IPS DF 19.7 (cell line): ENCODE measurements at places on chromosomes 11 and 22.
A peak's percentile ranks its signal among the peaks of the same experiment; 100 is the strongest.

GRCh38 chr11:12411806-12412727 is 34.7 kb downstream of the PARVA start:
- DNase-seq: peak; percentile 56

- DNase-seq: no peak
Observed at GRCh38 chr22:19707347-19708290, 6.7 kb upstream of the SEPTIN5 start.

DNA sequence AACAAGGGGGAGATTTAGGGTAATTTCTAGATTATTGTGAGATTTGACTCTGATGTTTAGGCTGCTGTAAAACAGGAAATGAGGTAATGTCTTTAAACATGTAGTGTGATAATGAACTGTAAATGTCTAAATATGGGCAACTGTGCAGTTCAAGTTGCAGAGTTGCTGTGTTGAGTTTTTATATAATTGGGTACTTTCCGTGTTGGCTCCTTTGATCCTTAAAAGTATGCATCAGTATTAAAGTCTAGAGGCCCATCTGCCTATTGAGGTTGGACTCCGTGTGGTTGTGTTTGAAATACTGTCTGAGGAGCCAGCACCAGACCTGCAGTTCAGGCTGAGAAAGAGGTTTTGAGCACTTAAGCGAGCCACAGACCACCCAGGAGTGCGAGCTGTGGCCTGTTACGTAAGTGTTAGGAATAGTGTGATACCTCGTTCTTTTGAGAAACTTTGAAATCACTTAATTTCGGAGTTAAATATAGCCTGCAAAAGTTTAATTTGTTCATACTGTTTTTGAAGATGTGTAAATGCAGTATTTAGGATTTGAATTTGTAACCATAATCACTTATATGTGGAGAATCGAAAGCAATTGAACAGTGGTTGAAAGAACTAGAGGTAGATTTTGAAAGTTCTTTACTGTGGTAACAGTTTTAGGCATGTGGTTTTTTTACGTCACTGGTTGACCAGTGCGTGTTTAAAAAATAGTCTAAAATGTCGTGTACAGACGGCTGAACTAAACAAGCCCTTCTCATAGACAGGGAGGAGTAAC is 9.0 kb downstream of the FAM118A start:
- no peak for DNase-seq

DNA sequence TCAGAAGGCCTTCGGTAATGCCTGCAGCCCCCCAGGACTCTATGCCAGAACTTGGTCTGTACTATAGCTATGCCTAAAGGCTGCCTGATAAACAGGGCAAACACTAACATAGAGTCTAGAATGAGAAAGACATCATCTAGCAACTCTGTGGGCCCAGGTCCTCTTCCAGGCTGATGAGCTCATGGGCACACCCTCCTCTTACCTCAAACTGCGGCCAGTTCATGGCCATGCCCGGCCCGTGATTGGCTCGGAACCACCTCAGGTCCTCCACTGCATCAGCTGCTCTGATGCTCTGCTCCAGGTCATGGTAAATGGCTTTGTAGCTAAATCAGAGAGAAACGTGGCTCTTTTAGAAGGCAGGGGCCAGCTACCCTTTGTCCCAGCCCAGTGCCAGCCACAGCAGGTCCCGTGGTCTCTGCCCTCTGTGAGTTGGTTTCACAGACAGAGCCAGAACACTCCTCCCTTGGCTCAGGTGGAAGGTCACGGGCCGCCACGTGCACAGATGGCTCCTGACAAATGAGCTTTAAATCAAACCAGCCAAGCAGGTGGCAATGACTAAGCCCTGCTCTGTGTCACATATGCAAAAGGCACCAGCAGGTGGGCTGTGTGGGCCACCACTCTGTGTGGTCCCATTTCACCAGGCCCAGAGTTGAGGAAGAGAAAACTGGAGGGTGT is 25.0 kb upstream of the ARFGAP3 start:
- DNase-seq: no peak

- DNase-seq: no peak
Observed at GRCh38 chr11:19216021-19216420, 14.2 kb upstream of the CSRP3 start.

- peak; percentile 60 for DNase-seq
Observed at GRCh38 chr11:42595876-42596275, 715.9 kb upstream of the API5 start.

DNA sequence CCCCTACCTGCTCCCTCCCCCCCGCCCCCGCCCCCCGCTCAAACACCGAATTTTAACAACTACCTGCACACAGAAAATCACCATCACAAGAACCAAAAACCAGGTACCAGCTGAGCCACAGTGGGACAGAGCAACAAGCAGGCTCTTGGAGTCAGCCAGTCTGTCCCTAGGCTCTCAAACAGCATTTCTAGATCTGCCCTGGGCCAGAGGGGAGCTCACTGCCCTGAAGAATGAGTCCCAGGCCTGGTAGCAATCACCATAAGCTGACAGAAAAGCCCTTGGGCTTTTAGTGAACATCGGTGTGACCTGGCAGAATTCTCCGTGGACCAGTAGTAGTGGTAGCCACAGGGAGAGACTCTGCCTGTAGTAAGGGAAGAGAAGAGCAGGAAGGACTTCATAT is 58.3 kb downstream of the C11orf87 start:
- DNase-seq: peak; percentile 1

DNA sequence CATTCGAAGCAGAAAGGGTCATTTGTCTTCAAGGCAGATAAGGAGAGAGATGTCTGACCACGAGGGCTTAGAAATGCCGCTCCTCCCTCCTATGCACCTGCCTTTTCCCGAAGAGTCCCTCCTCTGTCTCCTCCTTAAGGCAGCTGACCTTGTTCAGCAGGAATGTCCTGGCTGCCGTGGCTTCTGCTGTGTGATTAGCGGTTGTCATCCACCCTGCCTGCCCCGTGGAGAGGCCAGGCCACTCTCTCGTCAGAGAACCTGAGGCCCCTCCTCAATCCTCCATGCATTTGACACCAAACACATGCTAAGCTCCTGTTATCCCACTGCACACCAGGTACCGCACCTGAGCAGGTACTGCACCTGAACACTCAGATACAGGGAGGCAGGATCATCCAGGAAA is 834.6 kb downstream of the TBC1D22A start:
- DNase-seq: no peak

- DNase-seq: no peak
Observed at GRCh38 chr11:80748207-80748925, 1307.5 kb upstream of the TENM4 start.

DNA sequence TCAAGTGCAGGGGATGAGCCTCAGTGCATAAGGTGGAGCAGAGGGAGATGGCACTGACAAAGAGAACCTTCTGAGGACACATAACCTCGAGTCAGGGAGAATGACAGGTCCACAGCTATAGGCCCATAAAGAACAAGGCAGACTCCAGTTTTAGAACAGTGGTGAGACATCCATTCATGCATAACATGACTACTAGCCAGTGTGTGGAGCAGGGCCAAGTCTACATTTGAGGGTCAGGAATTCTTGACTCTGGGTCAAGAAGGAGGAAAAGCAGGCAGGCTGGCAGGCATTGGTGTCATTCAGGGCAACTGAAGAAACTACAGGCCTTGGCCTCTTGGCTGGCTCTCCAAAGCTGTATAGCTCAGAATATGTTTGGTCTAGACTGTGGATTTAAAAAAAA is 54.9 kb downstream of the MTNR1B start:
- DNase-seq: no peak

DNA sequence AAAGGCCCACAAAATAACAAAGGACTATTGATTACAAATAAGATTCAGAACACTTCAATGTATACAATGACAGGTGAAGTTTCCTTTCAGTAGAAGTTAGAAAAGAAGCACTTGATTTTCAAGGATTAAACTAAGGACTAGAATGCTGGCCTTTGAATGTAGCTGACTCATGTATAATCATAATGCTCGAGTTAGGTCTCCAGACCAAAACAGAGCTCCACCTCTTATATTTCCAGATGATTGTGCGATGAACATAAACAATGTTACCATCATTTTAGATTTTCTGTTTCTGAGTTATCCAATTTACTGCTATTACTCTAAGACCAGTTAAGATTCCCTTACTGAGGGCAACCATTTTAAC is 40.4 kb upstream of the RAPSN start:
- DNase-seq: no peak

DNA sequence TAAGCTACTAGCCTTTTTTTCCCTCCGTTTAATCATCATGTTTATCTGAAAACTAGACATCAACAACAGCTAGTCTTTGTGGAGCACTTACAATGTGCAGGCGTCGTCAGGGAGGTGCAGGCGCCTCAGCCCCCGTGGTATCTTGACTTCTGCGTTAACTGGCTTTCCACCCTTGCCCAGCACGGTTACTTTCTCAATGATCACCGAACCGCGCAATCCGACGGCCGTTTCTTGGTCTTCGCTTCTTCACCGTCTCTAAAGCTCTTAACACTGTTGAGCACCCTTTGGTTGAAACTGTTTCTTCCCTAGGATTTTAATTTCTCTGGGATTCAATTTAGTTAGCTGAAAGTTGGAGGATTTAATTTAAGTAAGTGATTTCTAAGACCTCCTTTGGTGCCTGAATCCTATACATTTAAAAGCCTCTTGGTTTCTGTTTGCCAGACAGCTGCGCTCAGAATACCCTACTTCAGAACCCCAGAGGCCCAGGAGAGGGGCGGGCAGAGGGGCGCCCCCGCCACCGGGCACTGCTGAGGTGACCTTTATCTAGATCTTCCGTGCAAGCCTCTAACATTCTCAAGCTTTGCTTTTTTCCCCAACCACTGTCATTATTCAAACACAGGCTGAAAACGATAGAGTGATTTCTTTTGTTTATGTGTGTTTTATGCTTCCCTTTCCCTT is 18.0 kb upstream of the TMEM218 start:
- no peak for DNase-seq

DNA sequence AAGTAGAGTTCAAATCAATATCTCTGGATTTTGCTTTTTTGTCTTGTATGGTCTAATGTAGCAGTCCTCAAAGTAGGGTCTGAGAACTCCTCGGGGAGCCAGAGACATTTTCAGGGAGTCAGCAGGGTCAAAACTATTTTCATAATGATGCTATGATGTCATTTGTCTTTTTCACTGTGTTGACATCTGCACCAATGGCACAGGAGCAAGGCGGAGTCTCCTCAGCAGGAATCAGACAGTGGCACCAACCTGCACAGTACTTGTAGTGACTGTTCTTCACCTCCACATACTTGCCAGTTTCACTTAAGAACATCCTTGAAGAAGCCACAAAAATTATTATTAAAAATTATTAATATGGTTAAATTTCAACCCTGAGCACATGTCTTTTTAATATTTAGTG is 14.9 kb upstream of the FXYD6 start:
- no peak for DNase-seq

DNA sequence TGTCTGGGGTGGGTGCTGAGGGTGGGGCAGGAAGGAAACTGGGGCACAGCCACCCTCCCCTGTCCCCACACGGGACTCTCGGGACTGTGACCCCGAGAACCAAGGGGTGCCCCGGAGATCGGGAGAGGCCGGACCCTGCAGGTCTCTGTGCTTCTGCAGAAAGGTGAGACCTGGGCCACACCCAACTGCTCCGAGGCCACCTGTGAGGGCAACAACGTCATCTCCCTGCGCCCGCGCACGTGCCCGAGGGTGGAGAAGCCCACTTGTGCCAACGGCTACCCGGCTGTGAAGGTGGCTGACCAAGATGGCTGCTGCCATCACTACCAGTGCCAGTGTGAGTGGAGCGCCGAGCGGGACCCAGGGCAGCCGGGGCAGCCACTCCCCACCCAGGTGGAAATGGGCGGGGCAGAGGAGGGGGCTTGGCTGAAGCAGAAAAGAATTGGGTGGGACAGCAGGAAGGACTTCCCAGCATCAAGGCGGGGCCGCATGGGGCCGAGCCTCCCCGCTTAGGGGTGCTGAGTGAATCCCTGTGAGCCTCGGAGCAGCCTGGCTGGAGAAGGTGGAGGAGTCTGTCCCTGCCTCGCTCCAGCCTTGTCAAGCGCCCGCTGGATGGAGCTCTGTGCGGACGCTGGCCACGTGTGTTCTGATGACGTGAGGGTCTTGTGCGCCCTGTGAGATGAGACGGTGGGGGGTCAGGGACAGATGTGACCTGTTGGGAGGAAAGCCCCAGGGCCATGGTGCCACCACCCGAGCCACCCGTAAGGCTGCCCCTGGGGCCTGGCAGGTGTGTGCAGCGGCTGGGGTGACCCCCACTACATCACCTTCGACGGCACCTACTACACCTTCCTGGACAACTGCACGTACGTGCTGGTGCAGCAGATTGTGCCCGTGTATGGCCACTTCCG is 29.3 kb upstream of the MUC5B start:
- DNase-seq: no peak

GRCh38 chr11:7559398-7560283 is 45.8 kb downstream of the PPFIBP2 start:
- no peak for DNase-seq

GRCh38 chr11:64339754-64340408 is at the start of gene CCDC88B:
TSS of gene CCDC88B (plus strand) at chr11:64340204. CDS start at chr11:64340267, 63 bp downstream.
- DNase-seq: no peak

GRCh38 chr22:35684732-35685131 is 32.9 kb upstream of the APOL5 start:
- DNase-seq: no peak

GRCh38 chr11:45485070-45485707 is 180.2 kb downstream of the CHST1 start:
- DNase-seq: no peak

DNA sequence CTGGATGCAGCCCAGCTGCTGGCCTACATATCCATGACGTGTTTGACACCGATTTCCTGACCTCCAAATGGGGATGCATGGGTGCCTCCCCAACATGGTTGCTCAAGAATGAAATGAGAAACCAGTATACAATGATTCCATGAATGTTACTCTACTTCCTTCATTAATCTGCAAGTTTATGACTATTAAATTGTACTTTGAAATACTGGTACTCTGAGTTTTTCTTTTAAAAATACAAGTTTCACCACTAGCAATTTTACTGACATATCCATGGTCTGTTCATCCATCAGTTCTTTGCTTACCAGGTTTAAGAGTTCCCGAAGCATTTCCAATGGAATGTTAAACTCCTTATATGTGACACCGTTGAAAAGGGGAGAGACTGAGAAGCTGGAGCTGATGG is 39.1 kb downstream of the SERPIND1 start:
- no peak for DNase-seq

GRCh38 chr11:45660729-45661438 is 4.5 kb downstream of the CHST1 start:
- no peak for DNase-seq

GRCh38 chr11:111107501-111107900 is 138.0 kb upstream of the POU2AF2 start:
- DNase-seq: no peak

GRCh38 chr11:94814272-94814976 is 46.3 kb downstream of the AMOTL1 start:
- DNase-seq: no peak

- no peak for DNase-seq
Observed at GRCh38 chr11:127000981-127001380, 411 bp upstream of the KIRREL3 start.

GRCh38 chr11:37786214-37786755 is 1188.2 kb upstream of the RAG2 start:
- DNase-seq: no peak

- no peak for DNase-seq
Observed at GRCh38 chr11:131932584-131933325, 562.3 kb downstream of the NTM start.
